CD4-positive, alpha-beta T cell (primary cell): ENCODE measurements at places on chromosomes 6 and 20. TPM values are rescaled to one million over a fixed set of nuclear protein-coding genes. Genes with fewer than 3 reads are reported as not detected.
A peak's percentile ranks its signal among the peaks of the same experiment; 100 is the strongest.

The SDCBP2 gene
- total RNA-seq = 1.2 TPM

The RNF146 gene
- 14.1 TPM for total RNA-seq

The OR2H2 gene
- not detected for total RNA-seq

GRCh38 chr20:38633577-38634093 lies 32.0 kb downstream of the ARHGAP40 start:
- DNase-seq = peak; percentile 39

GRCh38 chr6:11276911-11277274 lies 44.4 kb upstream of the NEDD9 start:
- DNase-seq = no peak

DNA sequence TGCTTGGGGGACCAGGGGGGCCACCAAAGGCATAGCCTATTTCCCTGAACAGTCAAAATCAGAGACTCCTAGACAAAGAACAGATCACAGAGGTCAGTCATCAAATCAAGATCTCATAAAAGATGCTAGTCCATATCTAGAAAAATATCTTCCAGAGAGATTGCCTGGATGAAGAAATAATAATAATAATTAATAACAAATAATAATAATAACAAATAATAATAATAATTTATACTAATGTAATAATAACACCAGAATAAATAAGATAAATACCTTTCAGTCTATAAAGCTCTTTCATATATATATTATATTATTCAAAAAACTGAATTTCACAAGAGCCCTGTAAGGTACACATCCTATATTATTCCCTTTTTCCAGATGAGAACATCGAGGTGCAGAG lies 129.6 kb downstream of the PAX1 start:
- no peak for DNase-seq
